ENCODE measurements at places on chromosomes 1 and 21.

- no peak for DNase-seq
Observed at GRCh38 chr1:202134645-202135172, 9.8 kb downstream of the ARL8A start.

GRCh38 chr1:240619357-240619756 lies 7.4 kb upstream of the GREM2 start:
- DNase-seq = no peak

GRCh38 chr21:25170681-25171080 lies 436.6 kb downstream of the MRPL39 start:
- DNase-seq = no peak

GRCh38 chr1:41314376-41315145 lies 46.7 kb upstream of the FOXO6 start:
- no peak for DNase-seq

All from NCI-H1417 treated with DMSO at 0.1 percent for 48 hours (cell line).